ENCODE measurements at places on chromosomes 6 and 20. TPM values are rescaled to one million over a fixed set of nuclear protein-coding genes. Genes with fewer than 3 reads are reported as not detected.

Gene PPIL6
- total RNA-seq: 0.18 TPM

DNA sequence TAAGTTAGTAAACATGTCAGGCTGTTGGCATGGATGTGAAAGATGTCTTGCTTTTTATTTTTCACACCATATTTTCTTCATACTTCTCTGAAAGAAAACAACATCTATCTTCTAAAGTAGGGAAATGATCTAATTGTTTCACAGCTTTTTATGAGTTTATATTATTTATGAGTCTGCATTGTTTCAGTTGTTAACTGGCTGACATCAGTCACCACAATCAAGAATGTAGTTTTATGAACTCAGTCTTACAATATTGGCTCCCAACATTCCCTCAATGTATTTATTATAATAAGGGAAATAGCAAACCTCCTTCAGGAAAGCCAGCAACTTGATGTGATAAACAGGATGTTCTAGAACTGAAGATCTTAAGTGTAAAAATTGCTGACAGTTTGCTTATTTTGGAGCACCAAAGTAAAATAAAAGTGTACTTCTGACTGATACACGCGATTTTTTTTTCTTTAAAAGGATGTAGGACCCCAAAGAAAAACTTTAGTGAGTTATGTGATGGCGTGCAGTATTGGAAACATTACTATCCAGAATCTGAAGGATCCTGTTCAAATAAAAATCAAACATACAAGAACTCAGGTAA is 106.0 kb downstream of the ADGRG6 start:
- no peak overlapping the region for H3K27ac ChIP-seq
- peaks cover 4% of the 10 kb centered on the region for H3K4me1 ChIP-seq
- H3K4me3 ChIP-seq: no peak overlapping the region
- H3K27me3 ChIP-seq: no peaks in the 10 kb centered on the region
- no peaks in the 10 kb centered on the region for H3K36me3 ChIP-seq

DNA sequence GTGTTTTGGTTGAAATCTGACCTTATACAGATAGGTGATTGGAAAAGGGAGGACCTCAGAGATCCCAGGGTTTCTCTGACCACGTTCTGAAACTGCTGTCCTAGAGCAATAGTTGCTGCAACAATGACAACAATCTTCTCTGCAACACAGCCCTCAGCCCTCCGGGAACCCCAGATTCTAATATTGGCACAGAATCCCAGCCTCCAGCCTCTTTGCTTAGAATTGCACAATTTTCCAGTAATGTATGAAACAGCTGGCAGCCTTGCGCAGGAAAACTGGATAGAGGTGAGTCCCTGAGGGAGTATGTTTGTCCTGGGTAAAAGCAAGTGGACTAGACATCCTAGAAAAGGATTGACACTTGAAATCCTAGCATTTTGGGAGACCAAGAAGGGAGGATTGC is 30.4 kb upstream of the PNRC1 start:
- H3K27me3 ChIP-seq: peaks cover 2% of the 10 kb centered on the region
- no peaks in the 10 kb centered on the region for H3K36me3 ChIP-seq
- DNase-seq: peak; percentile 28

Gene ANGPT4
- total RNA-seq: not detected

DNA sequence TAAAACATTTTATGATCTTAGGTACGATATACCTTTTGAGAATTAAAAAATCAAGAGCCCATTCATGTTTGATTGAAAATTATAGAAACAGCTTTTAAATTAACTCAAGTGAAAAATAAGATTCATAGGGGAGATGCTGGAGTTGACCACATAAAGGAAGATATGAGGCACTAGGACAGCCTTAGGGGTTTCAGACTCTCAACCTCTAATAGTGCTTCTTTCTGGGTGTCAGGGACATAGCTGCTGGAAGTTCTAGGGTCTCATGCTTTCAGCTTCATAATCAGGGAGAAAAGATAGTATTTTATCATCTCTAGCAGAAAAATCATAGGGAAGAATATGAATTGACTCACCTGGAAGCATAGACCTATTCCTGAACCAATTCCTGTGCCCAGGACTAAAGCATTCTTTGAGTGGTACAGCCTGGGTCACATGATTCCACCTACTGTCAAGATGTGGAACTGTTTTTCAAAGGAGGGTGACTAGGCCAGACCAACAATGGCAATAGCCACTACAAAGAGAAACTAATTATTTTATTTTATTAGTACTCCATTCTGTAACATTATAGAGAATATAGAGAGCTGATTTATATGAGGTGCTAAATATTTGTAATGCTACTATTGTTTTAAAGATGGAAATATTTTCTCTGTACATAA is 27.8 kb upstream of the CENPW start:
- H3K36me3 ChIP-seq: no peaks in the 10 kb centered on the region
- no peak overlapping the region for H3K27ac ChIP-seq
- no peak for DNase-seq
- no peaks in the 10 kb centered on the region for H3K27me3 ChIP-seq

DNA sequence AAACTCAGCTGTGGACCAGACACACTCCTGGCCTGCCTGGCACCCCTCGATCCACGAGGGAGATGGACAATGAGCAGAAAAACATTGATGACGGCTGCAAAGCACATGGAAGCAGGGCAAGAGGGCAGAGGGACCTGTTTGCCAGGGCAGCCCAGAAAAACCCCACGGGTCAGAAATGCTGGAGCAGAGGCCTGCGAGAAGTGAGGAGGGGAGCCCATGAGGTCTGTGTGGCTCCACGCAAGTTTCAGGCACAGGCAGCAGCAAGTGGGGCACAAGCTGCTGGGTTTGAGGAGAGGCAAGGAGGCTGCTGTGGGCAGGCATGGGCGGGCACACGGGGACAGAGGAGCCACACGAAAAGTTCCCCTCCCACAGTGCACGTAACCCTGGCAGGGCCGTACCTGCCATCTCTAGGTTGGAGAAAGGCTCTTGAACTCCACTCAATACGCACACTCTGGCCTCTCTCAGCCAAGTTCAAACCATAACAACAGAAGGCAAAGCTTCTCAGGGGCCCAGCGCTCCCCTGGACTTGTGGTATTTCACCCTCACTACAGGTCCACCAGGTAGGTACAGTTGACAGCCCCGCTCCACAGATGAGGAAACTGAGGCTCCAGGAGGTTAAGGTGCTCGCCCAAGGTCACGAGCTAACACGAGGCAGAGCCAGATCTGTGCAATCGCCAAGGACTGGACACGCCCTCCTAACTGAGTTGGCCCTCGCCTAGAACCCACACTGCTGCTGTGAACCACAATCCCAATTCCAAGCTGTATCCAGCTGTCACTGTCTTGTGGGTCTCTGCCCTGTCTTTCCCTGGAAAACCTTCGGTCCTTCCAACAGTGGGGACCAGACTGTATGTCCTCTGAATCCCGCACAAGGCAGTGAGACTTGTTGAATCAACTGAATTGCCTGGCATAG is 108.2 kb downstream of the NOL4L start:
- H3K36me3 ChIP-seq: peaks cover 7% of the 10 kb centered on the region
- DNase-seq: no peak
- no peaks in the 10 kb centered on the region for H3K27me3 ChIP-seq
- H3K4me1 ChIP-seq: peaks cover 42% of the 10 kb centered on the region
- H3K4me3 ChIP-seq: no peak overlapping the region

DNA sequence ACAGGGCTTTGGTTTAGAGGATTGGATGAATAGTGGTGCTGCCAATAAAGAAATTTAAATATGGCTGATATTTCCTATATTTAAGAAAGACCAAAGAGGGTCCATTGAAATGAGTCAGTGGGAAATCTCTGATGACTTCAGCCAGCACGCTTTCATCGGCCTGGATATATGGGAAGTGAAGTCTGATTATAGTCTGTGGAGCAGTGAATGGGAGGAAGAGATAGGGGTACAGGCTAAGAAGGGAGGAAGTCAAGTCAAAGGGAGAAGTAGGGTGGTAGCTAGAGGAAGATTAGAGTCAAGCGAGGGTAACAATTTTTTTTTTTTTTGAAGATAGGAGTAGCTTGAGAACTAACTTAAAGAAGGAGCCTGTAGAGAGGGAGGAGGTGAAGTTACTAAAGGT is 22.7 kb downstream of the SLC16A10 start:
- no peaks in the 10 kb centered on the region for H3K36me3 ChIP-seq
- peaks cover 2% of the 10 kb centered on the region for H3K27me3 ChIP-seq
- H3K4me1 ChIP-seq: no peaks in the 10 kb centered on the region
- H3K27ac ChIP-seq: no peak overlapping the region
- no peak for DNase-seq

DNA sequence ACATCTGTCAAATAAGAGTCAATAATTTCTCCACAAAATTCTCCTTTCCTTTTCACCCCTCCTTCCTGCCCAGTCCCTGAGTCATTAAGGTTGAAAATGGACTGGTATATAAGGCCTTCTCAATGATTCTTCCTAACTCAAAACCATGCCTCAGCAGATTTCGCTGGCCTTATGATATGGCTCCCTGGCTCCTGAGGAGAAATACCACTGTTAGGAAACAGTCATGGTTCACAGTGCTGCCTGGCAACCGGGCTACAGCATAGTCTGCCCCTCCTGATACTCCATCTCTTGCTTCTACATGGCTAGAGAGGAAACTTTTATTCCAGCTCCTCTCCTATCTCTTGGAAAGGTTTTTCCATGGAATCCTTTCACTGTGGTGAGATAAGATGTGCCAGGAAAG is 4.7 kb downstream of the UBE2J1 start:
- peaks cover 9% of the 10 kb centered on the region for H3K4me1 ChIP-seq
- peak; percentile 16 for DNase-seq
- no peaks in the 10 kb centered on the region for H3K27me3 ChIP-seq

GRCh38 chr6:18457065-18457737 is 70.1 kb downstream of the RNF144B start:
- H3K27ac ChIP-seq: no peak overlapping the region
- no peaks in the 10 kb centered on the region for H3K36me3 ChIP-seq
- no peak overlapping the region for H3K4me3 ChIP-seq
- no peak for DNase-seq

- H3K36me3 ChIP-seq: no peaks in the 10 kb centered on the region
- H3K4me3 ChIP-seq: no peak overlapping the region
- H3K27me3 ChIP-seq: peaks cover 6% of the 10 kb centered on the region
- H3K27ac ChIP-seq: no peak overlapping the region
- H3K4me1 ChIP-seq: no peaks in the 10 kb centered on the region
Observed at GRCh38 chr20:37969949-37970855, 63.1 kb downstream of the TTI1 start.

Gene TBPL1
- total RNA-seq: 38.3 TPM

Gene CYP24A1
- total RNA-seq: not detected

Gene TNNC2
- total RNA-seq: 0.28 TPM

GRCh38 chr6:33323623-33323948 is 6.0 kb upstream of the ZBTB22 start:
- DNase-seq: no peak
- peak overlapping the region; percentile 85 for H3K4me3 ChIP-seq
- H3K4me1 ChIP-seq: peaks cover 30% of the 10 kb centered on the region

GRCh38 chr20:57445298-57445697 is 54.1 kb downstream of the RBM38 start:
- no peaks in the 10 kb centered on the region for H3K36me3 ChIP-seq
- H3K4me1 ChIP-seq: peaks cover 4% of the 10 kb centered on the region
- H3K4me3 ChIP-seq: no peak overlapping the region
- peaks cover 7% of the 10 kb centered on the region for H3K27me3 ChIP-seq
- no peak overlapping the region for H3K27ac ChIP-seq
- peak; percentile 76 for DNase-seq

DNA sequence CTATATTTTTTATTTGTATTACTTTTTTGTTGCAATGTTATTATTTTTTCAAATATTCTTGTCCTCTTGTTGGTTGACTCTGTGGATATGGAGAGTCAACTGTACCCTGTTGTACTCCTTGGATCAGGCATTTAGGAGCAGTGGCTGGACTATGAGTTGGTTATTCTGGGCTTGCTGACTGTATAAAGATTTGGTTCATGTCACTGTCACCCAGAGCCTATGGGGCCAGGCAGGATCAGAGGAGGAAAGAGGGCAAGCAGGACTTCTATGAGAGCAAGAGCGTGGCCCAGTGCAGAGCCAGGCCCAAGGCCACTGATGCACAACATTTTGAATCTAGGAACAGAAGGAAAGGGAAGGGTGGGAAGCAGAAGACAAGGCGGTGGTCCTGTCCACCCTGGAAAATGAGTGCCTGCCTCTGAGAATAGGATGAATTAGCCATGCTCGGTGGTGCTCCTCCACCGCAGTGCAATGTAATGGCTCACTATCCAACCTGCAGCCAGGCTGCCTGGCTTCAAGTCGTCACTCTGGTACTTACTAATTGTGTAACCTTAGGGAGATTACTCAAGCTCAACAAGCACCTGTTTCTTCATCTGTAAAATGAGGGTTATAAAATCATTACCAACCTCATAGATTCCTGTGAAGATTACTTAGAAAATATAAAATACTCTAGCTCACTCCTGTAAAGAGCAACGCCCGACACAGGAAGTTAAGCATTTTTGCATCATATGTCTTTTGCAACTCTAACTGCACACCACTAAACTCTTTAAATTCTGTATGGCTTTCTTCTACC is 192.1 kb downstream of the KCNQ5 start:
- H3K4me3 ChIP-seq: no peak overlapping the region
- no peak overlapping the region for H3K27ac ChIP-seq
- no peaks in the 10 kb centered on the region for H3K27me3 ChIP-seq

- no peaks in the 10 kb centered on the region for H3K36me3 ChIP-seq
- H3K27ac ChIP-seq: no peak overlapping the region
- DNase-seq: no peak
- peaks cover 7% of the 10 kb centered on the region for H3K4me1 ChIP-seq
Observed at GRCh38 chr6:12339808-12340487, 49.8 kb downstream of the EDN1 start.

DNA sequence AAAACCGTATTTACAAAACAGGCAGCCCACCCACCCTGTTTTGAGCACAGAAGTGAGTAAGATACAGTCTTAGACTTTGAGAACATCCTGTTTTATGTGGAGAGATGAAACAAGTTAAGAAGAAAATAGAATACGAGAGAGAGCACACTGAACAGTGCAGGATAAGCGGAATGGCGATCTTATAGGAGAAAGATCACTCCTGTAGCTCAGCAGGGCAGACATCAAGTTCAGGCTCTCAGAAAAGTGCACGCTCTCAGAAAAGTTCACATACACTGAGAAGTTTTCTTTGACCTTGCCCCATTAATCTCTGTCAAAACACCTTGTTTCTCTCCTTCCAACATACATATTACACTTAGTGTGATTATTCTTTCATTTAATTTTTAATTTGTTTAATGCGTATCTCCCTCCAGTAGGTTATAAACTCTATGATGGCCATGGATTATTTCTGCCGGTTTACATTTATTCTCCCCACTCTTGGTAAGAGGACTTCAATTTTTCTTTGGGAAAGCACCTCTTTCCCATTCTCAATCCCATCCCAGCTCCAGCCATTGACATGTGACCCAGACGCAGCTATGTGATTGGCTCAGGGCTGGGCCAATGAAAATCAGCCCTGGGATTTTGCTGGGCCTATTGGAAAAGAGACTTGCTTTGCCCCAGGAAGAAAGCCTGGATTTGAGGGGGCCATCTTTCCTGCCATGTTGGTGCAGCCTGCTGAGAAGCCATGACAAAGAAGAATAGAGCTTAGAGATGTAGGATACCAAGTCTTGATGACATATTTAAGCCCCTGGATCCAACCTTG is 16.2 kb downstream of the KCNB1 start:
- H3K36me3 ChIP-seq: no peaks in the 10 kb centered on the region
- H3K4me1 ChIP-seq: no peaks in the 10 kb centered on the region
- H3K27me3 ChIP-seq: peaks cover 46% of the 10 kb centered on the region
- H3K27ac ChIP-seq: no peak overlapping the region

Gene MOCS1
- 8.1 TPM for total RNA-seq

GRCh38 chr6:27312146-27312949 is at the start of gene POM121L2:
POM121L2 (minus strand) TSS chr6:27312273; CDS start chr6:27312170, 103 bp downstream.
- no peak within 1 kb of the TSS for H3K27ac ChIP-seq
- H3K27me3 ChIP-seq: peaks cover 15% of the 10 kb centered on the region
- peak within 1 kb of the TSS; percentile 57 for H3K4me3 ChIP-seq
- H3K4me1 ChIP-seq: no peaks in the 10 kb centered on the region

- H3K36me3 ChIP-seq: no peaks in the 10 kb centered on the region
- peak overlapping the region; percentile 88 for H3K27ac ChIP-seq
- peak; percentile 99 for DNase-seq
- H3K27me3 ChIP-seq: peaks cover 2% of the 10 kb centered on the region
Observed at GRCh38 chr20:22795871-22796270, 211.5 kb upstream of the FOXA2 start.
